Forelimb muscle (tissue), 1 donor: ENCODE measurements at places on chromosomes 2 and 18. TPM values are rescaled to one million over a fixed set of nuclear protein-coding genes. Genes with fewer than 3 reads are reported as not detected.

The LRRFIP1 gene
- 168 TPM for polyA plus RNA-seq

The LIMS4 gene
- polyA plus RNA-seq = 3.8 TPM

The NLRC4 gene
- 0.85 TPM for polyA plus RNA-seq

The CIB4 gene
- not detected for polyA plus RNA-seq

The FBXO15 gene
- 1.9 TPM for polyA plus RNA-seq

The IL1RL2 gene
- 0.18 TPM for polyA plus RNA-seq

The SKOR2 gene
- polyA plus RNA-seq = not detected

The BOD1L2 gene
- polyA plus RNA-seq = not detected

The ABHD1 gene
- 0.49 TPM for polyA plus RNA-seq

The DNMT3A gene
- polyA plus RNA-seq = 52.6 TPM

The STEAP3 gene
- 23.4 TPM for polyA plus RNA-seq

The STARD6 gene
- polyA plus RNA-seq = not detected

The PLB1 gene
- 2.0 TPM for polyA plus RNA-seq

The RTP5 gene
- 0.08 TPM for polyA plus RNA-seq

The HNMT gene
- polyA plus RNA-seq = 18.9 TPM

The SLC4A5 gene
- polyA plus RNA-seq = 2.0 TPM

The LYG2 gene
- polyA plus RNA-seq = 0.22 TPM

The RAB6C gene
- polyA plus RNA-seq = 0.24 TPM

The KCMF1 gene
- polyA plus RNA-seq = 43.9 TPM

The IHH gene
- not detected for polyA plus RNA-seq

The EPG5 gene
- 12.8 TPM for polyA plus RNA-seq

The PRSS56 gene
- 3.4 TPM for polyA plus RNA-seq

The MARCO gene
- polyA plus RNA-seq = 1.4 TPM

The CPO gene
- 0.38 TPM for polyA plus RNA-seq

The SERPINB10 gene
- polyA plus RNA-seq = 0.27 TPM

The SLC19A3 gene
- polyA plus RNA-seq = 0.56 TPM

The RTKN gene
- polyA plus RNA-seq = 50.9 TPM

The LRP1B gene
- polyA plus RNA-seq = 2.2 TPM

The CCDC102B gene
- polyA plus RNA-seq = 11.9 TPM

The TRABD2A gene
- polyA plus RNA-seq = 0.08 TPM
